Stimulated activated CD4-positive, alpha-beta T cell treated with anti-CD3 and anti-CD28 coated beads, Interleukin-1b, Interleukin-23, amount 100 ng/mL, for 1 hour (primary cell): ENCODE measurements at places on chromosomes 1 and 21.

GRCh38 chr21:40714536-40714935, 132.4 kb downstream of the DSCAM start:
- no peak for DNase-seq

GRCh38 chr1:205813755-205814058, 709 bp upstream of the SLC41A1 start:
- no peak for DNase-seq

GRCh38 chr1:218890451-218890850, 283.2 kb upstream of the LYPLAL1 start:
- no peak for DNase-seq

- DNase-seq, result no peak
Measured at GRCh38 chr1:232831895-232832294, 26.7 kb downstream of the MAP10 start.

DNA sequence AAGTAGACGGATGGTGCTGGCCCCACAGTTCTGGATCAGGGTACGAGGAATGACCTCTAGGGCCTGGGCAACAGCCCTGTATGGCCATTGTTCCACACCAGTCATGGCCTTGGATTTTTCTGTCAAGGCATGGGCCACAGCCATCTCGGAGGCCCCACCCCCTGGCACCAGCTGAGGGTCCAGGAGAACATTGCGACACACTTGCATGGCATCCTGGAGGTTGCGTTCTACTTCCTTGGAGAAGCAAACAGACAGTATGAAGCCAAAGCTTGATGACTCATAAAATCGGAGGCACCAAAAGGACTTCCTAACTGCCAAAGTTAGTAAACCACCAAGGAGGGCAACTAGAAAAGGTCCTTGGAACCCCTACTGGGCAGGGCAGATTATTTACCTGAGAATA, 11.9 kb upstream of the VHLL start:
- no peak for DNase-seq

GRCh38 chr1:54615531-54616279, 7.6 kb downstream of the FAM151A start:
- DNase-seq, result no peak

DNA sequence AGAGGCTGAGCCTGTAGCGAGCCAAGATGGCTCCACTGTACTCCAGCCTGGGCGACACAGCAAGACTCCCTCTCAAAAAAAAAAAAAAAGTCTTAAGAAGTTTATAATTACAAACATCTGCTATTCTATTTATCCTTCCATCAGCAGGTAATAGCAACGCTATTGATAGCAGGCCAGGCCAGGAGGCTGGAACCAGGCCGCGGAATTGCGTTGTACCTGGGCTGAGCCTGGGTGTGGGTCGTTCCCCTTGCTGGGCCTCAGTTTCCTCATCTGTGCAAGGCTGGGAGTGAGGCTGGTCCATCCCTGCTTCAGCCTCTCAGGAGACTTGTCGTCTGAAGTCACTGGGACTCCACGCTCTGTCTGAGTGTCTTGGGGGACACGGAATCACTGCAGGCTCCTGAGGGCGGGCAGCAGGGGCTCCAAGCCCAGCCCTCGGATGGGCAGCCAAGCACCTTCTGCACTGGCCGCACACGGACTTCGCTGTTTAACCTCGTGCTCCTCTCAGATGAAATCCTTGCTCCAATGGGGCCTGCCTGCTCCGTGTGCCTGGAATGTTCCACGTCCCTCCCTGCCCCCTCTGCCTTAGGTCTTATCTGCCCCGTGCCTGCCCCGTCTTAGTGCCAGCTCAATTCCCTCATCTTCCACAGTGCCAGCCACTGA, 103.9 kb upstream of the C1orf174 start:
- DNase-seq, result no peak

GRCh38 chr1:46486432-46487015, 3.1 kb upstream of the DMBX1 start:
- DNase-seq, result no peak

GRCh38 chr1:103561643-103562395, 9.6 kb upstream of the AMY2B start:
- DNase-seq, result no peak

DNA sequence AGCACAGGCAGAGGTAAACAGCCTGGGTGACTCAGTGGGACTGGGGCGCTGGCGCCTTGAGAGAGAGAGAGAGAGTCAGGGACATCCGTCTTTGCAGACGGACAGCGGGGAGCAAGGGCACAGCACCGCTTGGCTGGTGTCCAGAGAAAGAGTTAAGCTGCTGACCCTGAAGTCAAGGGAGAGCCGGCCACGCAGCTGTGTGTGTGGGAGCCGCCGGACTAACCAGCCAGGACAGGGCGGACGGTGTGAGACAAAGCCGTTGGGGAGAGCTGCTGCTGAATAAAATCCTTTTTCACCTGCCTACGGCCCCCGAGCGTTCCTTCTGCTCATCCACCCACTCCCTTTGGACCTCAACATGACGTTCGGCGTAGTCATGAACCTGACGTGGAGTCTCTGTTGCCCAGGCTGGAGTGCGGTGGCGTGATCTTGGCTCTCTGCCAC, 14.5 kb downstream of the CFAP74 start:
- no peak for DNase-seq

GRCh38 chr1:213828867-213829266, 158.9 kb upstream of the PROX1 start:
- DNase-seq, result no peak

- DNase-seq, result no peak
Measured at GRCh38 chr1:2612591-2613365, 20.0 kb downstream of the MMEL1 start.

DNA sequence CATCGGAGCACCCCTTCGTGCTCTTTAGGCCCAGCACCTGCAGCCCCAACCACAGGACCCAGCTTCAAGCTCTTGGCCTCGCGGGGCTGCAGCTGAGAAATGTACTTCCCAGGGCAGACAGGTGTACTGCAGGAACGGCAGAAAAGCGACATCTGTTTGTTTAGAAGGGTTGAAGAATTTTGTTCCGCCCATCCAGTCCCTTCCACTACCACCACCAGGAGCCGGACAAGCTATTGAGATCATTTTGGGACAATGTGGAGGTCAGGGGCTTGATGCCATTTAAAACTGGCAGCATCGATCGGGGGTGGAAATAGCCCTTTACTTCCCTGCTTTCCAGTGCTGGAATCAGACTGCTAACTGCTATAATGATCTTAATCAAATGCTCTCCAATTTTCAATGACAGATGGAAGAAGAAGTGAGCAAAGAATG, 1.7 kb downstream of the SERTAD4 start:
- no peak for DNase-seq

GRCh38 chr1:116764906-116765862, 11.0 kb downstream of the CD2 start:
- no peak for DNase-seq

- DNase-seq, result no peak
Measured at GRCh38 chr1:147080671-147081394, 91.4 kb downstream of the PRKAB2 start.

GRCh38 chr1:221347706-221348105, 394.2 kb downstream of the DUSP10 start:
- no peak for DNase-seq

DNA sequence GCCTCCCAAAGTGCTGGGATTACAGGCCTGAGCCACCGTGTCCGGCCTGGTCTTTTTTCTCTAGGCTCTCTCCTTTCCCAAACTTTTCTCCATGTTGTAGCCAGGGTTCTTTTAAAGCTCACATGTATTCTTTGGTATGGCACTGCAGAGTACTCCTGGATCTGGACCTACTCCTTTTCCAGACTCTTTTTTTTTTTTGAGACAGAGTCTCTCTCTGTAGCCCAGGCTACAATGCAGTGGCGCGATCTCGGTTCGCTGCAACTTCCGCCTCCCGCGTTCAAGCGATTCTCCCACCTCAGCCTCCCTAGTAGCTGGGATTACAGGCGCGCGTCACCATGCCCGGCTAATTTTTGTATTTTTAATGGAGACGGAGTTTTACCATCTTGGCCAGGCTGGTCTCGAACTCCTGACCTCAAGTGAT, 602 bp upstream of the MED18 start:
- DNase-seq, result no peak
